ENCODE measurements at places on chromosomes 3 and 15.

DNA sequence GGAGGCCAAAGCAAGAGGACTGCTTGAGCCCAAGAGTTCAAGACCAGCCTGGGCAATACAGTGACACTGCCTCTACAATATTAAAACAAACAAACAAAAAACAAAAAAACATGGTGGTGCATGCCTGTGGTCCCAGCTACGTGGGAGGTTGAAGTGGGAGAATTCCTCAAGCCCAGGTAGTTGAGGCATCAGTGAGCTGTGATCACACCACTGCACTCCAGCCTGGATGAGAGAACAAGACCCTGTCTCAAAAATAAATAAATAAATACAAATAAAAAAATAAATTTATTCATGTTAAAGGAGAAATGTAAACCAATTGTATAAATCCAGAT is 200.6 kb downstream of the BCHE start:
- no peak for DNase-seq

DNA sequence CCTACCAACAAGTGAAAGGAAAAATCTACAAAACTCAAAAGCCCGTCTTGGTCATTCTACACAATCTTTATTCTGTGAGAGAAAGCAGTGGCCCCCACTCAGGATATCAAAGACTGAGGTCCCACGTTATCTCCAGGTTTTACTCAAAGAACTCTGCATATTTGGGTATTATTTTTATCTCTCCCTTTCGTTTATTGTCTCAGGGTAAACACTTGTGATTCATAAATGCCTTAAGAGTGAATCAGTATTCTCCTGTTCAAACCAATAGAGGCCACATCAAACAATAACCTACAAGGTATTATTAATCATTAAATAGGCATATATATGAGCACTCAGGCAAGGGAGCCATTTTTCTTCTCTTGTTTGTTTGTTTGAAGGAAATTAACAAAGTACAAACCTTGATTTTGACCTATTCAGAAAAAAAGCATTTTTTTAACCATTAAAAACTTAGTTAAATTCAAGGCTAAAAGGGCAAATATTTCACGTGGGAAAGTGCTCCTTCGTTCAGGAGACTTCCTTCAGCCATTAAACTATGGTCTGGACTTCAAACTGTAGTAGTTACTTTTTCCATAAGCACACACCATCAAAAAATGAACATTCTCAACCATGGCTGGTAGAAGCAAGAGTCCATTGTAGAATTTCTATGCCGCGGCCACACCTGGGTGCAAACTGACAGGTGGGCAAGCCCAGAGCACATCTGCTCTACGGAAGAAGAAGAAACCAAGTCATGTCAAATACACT is 13.9 kb upstream of the HES1 start:
- DNase-seq, result no peak

GRCh38 chr15:29613951-29614382 is 208.3 kb downstream of the TJP1 start:
- no peak for DNase-seq

DNA sequence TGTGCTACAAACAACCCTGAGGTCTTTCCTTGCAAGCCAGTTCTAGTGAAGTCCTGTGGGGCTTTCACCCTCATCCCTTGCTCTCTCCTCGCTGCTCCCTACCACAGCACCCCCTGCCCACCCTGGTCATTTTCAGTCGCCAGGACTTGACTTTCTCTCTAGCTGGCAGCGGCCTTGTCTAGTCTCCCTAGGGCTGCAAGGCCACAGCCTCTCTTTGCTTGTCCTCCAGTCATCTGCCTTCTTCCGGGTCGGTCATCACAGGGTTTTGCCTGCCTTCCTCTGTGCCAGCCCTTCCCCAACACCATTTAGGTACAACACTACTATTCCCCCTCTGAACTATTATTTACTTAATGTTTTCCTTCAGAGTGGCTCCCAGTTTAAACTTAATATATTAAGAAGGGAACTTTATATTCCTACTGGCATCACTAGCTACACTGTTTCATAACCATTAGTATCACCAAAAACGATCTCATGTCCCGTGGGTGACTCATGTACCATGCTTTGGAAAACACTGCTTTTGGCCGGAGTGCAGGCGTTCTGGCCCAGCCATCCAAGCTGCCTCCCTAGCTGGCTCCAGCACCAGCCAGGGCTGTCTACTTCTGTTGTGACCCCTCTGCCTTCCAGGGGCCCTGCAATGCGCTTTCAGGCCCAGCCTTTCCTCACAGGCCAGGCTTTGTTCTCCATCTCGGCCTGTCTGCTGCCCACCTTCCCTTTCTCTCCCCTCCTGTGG is 21.4 kb downstream of the FAH start:
- peak; percentile 82 for DNase-seq

DNA sequence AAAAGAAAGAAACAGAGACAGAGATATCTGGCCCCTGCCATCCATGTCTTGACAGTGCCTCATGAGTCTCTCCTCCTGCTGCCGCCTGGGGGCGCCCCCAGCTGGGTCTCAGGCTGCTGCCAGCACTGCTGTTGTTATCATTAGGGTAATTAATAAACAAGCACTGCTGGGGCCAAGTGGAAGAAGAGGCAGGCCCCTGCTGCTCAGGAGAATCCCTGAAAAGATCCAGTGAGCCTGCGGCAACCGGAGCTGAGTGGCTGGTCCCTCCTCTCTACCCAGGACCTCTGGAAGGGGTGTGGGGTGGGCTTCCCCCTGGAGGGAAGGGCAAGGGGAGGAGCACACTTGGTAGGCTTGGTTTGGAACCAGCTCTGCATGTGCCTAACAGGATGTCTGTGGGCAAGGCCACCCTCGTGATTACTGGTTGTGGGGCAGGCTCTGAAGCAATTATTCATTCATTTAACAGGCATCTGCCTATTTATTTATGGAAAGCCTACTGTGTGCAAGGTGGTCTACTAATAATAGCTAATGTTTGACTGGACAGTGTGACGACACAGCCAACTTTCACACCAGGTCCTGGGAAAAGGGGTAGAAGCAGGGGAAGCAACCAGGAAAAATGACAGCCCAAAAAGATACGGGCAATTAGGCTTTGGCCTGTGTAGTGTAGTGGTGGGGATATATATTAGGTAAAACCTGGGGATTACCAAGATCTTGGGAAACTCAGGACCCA is 1.2 kb upstream of the TYRO3 start:
- DNase-seq, result peak; percentile 56

- no peak for DNase-seq
Measured at GRCh38 chr3:89697321-89697916, 590.0 kb downstream of the EPHA3 start.

DNA sequence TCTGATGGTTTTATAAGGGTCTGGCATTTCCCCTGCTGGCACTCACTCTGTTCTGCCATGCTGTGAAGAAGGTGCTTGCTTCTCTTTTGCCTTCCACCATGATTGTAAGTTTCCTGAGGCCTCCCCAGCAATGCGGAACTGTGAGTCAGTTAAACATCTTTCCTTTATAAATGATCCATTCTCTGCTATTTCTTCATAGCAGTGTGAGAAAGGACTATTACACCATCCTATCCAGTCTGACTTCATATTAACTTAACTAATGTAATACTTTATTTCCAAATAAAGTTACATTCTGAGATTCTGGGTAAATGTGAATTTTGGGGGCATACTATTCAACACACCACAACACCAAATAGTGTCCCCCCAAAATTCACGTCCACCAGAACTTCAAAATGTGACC is 22.2 kb upstream of the MAP3K13 start:
- no peak for DNase-seq

DNA sequence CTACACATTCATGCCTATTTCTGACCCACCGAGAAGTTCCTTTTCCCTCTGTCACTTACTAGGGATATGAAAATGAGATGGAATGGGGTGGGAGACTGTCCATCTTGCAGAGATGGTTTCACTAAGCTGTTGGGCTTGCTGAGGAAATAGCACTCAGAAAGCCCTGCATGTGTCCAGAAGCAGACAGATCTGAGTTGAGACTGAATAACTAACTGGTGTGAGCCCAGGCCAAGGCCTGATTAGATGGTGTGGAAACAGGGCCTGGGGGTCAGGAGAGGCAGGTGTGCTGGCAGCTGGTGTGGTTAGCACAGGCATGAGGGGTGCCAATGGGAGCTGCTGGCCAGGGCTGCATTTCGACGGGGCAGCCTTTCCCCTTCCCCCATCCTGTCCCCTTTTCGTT is 72.1 kb downstream of the CLSTN2 start:
- DNase-seq, result no peak

DNA sequence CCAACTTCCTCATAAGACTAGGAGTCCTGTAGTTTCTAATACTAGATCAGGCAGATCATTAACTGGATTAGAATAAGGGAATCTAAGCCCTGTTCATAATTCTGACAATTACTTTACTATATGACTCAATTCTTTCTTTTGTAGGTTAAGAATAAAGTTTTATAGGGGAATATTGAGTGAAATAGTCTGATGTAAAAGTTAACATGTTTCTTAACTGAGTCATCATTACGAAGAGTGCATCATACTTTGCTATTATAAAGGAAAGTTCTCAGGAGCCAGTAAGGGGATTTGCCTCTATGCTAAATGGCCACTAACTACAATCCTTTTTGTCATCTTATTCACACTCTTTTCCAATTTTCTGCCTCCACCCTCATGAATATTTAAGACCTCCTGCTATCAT is 63.1 kb downstream of the POLQ start:
- peak; percentile 81 for DNase-seq

GRCh38 chr3:52441091-52441771 is 3.7 kb downstream of the SEMA3G start:
- DNase-seq, result no peak

- DNase-seq, result no peak
Measured at GRCh38 chr3:108599677-108600409, 10.3 kb downstream of the DZIP3 start.

DNA sequence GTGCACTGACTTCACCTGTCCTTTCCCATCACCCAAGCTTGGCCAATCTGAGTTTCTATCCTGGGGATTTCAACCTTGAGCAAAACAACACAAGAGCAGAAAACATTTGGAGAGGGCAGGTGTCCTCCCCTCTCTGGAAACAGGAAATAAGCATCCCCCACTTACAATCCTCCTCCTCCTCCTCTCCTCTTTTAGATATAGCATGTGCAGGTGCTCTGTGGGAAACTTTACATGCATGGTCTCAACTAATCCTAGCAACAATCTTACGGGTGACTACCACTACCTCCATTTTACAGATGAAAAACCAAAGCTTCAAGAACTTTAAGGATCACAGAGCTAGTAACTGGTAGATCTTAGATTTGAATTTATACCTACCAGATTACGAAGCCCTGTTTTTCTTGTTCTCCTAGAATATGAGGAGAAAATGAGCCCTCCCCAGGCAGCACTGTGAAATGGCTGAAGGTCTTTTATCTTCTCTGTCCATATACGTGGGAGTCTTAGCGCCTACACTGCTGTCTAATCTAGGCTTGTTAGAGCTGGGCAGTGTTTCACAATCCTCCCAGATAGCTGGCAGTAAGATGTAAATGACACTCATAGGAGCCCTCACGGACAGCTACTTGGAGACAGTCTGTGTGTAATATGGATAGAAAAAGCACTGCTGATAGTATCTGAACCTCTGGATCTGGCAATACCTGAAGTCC is 301.2 kb upstream of the PROK2 start:
- DNase-seq, result no peak

DNA sequence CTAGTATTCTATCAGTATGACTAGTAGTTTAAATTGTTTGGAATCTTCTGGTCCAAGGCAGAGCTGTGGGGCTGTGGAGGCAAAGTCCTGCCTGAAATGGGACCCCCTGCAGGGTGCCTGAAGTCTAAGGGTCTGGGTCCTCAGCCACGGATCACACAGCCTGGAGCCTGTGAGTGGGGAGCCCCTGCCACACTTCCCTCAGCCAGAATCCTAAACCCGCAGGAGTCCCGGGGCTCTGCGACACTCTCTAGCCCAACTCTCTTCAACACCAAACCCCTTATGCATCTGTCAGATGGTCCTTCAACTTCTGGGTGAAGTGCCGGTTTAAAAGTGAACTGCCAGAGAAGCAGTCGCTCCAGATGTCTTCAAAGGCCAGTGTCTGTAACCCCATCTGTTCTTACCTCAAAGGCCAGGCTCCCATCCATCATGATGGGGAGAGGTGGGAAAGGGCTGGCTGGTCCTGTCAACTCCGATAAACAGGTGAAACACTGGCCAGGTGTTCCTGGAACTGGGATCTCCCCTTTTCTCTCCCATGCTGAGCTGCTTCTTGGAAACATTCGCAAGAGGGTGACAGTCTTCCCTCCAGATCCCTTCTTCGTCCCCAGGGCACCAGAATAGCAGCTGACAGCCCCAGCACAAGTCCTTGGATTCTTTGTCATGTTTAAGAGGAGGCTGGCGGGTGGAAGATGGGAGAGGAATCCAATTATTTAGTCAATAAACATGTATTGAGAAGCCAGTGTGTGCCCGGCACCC is 45.6 kb downstream of the CPN2 start:
- no peak for DNase-seq

DNA sequence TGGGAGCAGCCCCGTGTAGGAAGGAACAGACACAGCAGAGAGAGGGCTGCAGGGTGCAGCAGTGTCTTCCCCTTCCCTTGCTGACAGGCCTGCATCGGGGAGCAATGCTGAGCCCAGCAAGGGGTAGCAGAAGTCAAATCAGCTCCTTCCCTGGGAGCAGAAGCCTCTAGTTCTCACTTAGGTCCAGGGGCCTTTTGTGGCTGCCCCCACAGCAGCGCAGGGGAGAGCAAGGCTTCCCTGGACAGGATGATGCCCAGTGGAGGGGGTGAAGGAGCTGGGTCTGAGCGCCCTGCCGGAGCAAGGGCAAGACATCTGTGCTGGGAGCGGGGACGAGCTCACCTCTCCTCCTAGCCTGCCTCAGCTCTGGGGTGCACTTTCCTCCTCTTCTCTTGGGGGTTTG is 827 bp downstream of the PLCB2 start:
- no peak for DNase-seq

- no peak for DNase-seq
Measured at GRCh38 chr3:163364717-163365116, 1713.6 kb downstream of the SI start.

- DNase-seq, result no peak
Measured at GRCh38 chr15:85120351-85121113, 138.9 kb downstream of the PDE8A start.

GRCh38 chr3:9949115-9949514 is 3.1 kb downstream of the PRRT3 start:
- no peak for DNase-seq

DNA sequence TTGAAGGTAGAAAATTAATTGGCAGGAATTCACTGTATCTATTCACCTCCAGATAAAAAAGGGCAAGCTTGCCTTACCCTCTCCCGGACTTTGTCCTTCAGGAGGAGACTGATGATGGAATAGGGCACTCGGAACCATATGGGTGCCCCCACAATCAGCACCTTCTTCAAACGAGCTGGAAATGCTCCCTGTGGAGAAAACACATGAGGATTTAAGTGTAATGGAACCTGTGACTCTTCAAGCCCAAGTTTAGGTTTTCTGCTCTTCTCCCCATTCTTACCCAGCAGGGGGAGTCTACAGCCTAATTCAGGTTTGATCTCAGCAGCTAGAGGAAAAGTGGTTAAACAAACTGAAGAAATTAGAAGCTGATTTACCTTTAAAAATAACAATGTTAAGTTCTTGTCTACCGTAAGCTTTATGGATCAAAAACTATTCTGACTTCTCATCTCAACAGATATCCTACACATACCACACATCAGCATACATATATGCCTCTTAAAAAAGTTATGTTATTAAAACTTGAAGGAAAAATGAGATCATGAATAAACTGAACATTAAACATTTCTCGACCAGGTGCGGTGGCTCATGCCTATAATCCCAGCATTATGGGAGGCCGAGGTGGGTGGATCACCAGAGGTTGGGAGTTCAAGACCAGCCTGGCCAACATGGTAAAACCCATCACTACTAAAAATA is 57.5 kb upstream of the SIN3A start:
- peak; percentile 42 for DNase-seq

Data from HFFc6 (cell line).